ENCODE measurements at places on chromosomes 2 and 18.

- DNase-seq, result no peak
These were observed 71.9 kb downstream of the ALPK2 start for GRCh38 chr18:58557008-58557435.

DNA sequence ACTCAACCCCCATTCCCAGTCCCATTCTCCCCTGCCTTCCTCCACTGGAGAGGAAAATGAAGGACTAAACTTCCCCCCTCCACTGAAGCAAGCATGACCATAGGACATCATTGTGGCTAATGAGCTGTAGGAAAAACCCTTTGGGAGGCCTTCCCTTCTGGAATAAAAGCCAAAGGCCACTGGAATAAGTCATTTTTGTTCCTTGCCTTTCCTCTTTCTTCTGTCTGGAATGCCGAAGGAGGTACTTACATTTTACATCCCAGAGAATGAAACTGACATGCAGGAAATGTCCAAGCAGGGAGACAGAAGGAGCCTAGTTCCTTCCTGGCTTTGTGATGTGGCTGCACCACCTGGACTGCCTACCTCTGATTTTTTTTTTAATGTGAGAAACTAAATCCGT, 9.1 kb upstream of the PTPRM start:
- DNase-seq, result no peak

GRCh38 chr2:128439031-128439790, 120.5 kb upstream of the HS6ST1 start:
- no peak for DNase-seq

DNA sequence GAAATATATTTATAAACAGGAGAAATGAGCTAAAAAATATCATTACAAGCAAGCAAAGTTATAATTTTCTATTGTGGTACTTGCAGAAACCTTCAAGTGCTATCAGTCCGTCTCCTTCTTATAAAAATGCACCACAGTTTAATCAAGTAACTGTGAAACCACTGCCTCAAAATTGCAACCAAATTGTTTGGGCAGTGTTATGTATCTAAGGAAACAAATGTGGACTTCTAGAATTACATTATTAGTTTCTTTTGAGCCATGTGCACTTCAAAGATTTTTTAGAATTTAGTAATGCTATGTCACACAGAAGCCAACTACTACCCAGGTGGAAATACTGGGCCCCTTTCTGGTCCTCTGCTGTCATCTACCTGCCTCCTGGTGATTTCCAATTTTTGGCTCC, 495.6 kb downstream of the NYAP2 start:
- DNase-seq, result no peak

GRCh38 chr2:215136669-215137328, 1.6 kb downstream of the ABCA12 start:
- no peak for DNase-seq

- no peak for DNase-seq
These were observed 195.3 kb upstream of the EPHA4 start for GRCh38 chr2:221767106-221768012.

DNA sequence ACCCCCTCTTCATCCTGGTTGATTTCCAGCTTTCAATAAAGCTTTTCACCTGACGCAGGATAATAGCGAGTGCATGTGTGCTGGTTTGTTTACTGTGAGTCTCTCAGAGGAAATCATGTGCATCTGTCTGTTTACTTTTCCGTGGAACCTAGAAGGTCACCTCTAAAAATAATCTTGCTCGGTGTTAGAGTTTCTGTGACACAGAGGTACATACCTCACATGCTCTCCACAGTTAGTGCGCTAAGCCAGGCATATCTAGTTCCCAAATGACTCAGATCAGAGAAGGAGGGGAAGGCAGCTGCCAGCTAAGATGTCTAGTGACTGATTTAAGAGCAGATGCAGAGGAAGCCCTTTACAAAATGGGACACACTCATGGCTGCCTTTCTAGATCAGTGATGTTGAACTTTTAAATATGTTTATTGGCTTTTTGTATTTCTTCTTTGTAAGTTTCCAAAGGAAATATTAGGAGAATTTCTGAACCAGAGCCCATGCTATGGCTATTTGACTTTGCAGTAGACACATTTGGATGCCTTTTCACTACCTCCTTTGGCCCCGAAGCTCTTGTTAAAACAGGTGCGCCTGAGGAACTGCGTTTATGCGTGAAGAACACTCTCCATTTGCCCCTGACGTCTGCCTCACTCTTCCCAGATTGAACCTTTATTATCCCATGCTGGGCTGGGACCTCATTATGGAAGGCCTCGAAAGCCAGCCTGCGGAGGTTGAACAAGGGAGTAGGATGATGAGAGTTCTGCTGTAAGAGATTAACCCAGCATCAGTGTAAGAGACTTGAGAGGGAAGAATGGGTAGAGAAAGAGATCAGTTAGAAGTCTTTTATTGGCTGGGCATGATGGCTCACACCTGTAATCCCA, 145.6 kb downstream of the FAM161A start:
- DNase-seq, result no peak

GRCh38 chr2:205889114-205889513, 196.9 kb downstream of the INO80D start:
- DNase-seq, result no peak

DNA sequence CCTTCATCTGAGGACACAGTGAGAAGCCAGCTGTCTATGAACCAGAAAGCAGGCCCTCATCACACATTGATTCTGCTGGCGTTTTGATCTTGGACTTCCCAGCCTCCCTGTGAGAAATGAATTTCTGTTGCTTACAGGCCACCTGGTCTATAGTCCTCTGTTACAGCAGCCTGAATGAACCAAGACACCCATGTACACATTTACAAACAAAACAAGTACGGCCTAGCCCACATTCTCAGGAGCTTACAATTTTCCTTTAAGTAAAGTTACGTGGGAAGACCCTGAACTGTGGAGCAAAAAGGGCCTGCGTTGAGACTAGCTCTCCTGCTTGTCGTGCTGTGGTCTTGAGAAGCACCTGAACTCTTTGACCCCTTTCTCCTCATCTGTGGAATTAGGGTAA, 12.0 kb upstream of the SLC20A1 start:
- DNase-seq, result no peak

All from activated CD8-positive, alpha-beta memory T cell treated with anti-CD3 and anti-CD28 coated beads for 48 hours (primary cell).